NT2/D1 (cell line): ENCODE measurements at places on chromosomes 2 and 18.

- no peak for DNase-seq
Observed at GRCh38 chr2:61853086-61853846, 594 bp downstream of the FAM161A start.

DNA sequence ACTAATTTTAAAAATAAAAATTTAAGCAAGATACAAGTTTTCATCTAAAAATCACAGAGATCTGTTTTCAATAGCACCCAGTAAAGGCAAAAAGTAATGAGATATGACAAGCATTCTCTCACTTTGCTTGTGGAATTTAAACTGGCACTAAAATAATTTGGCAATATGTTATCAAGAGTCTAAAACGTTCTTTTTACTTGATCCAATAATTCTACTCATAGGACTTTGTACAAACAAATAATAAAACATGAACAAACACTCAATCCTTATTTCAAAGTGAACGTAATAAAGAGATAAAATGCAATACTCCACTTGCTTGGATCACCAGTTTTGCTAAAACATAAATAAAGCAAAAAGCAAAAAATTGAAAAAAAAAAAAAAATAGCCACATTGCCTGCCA is 30.4 kb downstream of the PIAS2 start:
- no peak for DNase-seq

GRCh38 chr2:134657650-134658250 is 61.0 kb downstream of the TMEM163 start:
- peak; percentile 15 for DNase-seq

- DNase-seq: no peak
Observed at GRCh38 chr18:64132871-64133270, 16.0 kb downstream of the LINC00305 start.

DNA sequence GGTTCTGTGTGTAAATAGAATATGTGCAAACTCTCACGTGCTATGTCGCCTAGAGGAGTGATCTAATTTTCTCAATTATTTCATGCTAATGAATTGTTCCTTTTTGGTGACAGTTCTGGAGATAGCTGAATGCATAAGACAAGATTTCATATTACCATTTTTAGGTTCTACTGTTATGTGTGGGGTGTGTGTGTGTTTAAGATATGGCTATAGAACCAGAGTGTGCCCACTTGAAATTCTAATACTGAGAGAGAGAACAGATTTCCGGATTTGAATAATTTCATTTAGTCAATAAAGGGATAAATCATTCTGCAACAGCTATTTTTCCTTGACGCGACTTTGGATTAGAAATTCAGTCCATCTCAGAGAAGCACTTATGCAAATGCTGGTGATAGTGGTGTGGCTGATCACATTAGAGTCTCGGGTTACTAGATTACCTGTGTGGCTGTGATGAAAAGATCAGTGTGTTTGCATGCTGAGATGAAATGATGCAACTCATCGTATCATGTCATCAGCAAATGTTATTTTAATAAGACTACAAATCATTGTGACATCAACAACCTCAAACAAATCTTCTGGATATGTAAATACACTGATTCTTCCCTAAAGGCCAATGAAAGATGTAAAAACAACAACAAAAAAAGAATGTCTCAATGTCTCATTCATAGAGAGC is 415.9 kb downstream of the EPHA4 start:
- DNase-seq: no peak

DNA sequence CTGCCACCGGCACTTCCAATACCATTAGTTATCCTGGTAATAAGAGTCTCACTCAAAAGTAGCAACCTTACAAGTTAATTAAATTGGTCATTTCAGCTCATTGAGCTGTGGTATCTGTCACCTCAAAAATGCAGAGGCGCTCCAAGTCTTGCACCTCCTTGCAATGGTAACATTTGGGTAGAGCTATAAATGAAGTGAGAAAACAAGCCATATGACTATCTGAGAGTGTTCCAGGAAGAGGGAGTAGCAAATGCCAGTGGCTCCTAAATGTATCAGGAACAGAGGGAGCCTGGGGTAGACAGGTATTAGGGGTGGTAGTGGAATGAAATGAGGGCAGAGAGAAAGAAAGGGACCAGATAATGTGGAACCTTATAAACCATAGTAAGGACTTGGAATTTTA is 6.0 kb upstream of the ZSCAN30 start:
- no peak for DNase-seq

DNA sequence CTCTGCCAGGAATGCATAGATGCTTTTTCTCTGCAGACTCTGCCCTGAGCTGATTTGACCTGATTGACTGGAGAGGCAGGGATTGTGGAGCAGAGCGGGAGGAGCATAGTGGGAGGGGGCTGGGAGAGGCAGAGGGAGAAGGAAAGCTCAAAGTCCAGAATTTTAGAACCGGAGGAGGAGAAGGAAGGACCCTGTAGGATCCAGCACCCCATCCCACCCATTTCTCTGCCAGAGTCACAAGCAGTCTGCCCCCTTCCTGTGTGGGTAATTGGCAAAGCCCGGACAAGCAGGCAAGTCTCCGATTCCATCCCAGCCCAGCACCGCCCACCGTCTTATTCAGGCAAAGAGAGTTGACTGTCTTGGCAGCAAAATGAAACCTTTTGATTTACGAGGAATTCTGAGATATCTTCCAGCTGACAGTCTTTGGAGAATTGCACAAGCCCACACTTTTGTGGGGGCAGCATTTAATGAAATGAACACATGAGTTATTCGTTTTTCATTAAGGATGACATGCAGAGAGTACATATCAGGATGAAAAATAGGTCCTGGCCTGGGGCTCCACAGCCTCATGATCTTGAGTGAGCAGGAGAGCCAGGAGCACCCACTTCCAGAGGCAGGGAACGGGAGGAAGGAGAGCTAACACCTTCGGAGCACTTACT is 103.1 kb downstream of the MCFD2 start:
- DNase-seq: no peak

- no peak for DNase-seq
Observed at GRCh38 chr2:85823951-85824350, 64.8 kb downstream of the ST3GAL5 start.

- DNase-seq: no peak
Observed at GRCh38 chr2:64401529-64401880, 52.5 kb upstream of the LGALSL start.

DNA sequence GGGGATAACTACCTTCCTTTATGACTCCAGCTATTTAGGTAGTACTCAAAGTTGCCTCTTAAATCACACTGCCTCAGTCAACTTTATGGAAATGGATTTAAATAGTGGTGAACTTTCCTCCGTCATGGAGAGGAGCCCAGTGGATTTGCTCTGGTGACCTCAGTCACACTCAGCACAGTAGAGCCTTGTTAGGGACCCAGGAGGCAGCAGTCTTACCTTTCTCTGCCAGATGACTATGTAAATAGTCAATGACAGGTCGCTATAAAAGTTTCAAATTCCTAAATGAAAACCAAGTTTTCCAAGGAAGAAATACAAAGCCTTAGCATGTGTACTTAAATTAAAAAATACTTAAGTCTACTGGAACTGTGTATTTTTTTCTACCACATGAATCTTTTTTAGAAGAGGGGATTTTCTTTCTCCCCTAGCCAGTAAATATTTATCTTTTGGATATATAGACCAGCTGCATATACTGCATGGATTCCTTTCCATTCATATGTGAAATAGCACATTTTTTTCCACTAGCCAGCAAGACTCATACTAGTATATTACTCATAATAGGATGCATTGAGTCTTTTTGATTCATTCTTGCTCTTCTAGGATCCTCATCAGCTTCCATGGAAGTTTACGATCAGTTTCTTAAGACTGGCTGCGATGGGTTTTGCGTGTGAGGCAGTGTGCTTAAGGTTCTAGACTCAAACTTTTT is 147.1 kb downstream of the FMNL2 start:
- DNase-seq: no peak

DNA sequence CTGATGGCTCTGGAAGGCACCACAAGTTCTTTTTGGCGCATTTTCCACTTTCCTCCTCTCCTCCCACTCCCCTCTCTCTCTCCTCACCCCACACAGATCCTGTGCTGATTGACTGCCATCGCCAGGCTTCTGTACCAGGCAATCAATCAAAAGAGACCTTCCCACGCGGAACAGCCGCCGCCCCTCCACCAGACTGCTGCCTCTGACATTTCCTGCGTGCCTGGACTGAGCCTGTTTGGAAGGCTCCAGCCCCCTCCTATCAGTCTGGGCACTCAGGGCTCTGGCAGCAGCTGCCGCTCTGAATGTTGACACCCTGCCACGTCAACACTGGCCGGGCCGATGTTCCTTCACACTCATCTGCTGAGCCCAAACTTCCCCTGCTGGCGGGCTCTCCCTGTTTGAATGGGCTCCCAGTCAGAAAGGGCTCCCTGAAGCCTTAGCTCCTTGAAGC is 467.7 kb downstream of the EPHA4 start:
- no peak for DNase-seq

DNA sequence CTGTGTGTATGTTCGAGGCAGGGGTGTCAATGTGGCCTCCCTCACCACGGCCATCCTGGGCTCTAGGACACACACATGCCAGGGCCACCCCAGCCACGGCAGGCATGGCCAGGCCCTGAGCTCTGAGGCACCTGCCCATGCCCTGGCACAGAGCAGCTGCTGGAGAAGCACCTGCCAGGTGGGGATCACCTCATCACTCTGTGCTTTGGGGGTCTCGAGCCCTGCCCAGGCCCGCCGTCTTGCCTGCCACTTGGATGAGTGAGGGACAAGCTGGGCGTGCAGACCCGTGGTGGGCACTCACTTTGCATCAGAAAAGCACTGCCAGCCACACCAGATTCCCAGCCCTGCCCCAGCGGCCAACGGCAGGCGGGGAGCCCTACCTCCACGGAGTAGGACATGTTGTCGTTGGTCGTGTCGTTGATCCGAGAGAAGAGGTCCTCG is 33.1 kb downstream of the KIF1A start:
- no peak for DNase-seq

GRCh38 chr18:74652392-74652988 is 54.8 kb downstream of the ZNF407 start:
- no peak for DNase-seq

DNA sequence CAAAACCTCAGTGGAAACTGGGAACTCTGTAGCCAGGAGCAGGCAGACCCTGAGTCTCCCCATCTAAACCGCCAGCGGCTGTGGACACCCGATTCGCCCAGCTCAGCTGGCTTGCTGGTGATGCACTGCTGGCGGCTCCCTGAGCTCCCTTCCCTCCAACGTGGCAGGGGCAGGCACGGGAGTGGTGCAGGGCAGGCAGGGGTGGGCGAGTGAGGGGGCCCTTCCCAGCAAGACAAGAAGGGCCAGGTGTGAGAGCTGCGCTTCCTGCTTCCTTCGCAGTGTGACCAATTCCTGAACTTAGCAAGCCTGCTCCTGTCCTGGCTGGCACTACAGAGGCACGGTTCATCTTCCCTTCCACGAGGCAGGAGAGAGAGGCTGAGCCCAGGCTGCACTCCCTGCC is 12.3 kb upstream of the SEMA4C start:
- DNase-seq: no peak

DNA sequence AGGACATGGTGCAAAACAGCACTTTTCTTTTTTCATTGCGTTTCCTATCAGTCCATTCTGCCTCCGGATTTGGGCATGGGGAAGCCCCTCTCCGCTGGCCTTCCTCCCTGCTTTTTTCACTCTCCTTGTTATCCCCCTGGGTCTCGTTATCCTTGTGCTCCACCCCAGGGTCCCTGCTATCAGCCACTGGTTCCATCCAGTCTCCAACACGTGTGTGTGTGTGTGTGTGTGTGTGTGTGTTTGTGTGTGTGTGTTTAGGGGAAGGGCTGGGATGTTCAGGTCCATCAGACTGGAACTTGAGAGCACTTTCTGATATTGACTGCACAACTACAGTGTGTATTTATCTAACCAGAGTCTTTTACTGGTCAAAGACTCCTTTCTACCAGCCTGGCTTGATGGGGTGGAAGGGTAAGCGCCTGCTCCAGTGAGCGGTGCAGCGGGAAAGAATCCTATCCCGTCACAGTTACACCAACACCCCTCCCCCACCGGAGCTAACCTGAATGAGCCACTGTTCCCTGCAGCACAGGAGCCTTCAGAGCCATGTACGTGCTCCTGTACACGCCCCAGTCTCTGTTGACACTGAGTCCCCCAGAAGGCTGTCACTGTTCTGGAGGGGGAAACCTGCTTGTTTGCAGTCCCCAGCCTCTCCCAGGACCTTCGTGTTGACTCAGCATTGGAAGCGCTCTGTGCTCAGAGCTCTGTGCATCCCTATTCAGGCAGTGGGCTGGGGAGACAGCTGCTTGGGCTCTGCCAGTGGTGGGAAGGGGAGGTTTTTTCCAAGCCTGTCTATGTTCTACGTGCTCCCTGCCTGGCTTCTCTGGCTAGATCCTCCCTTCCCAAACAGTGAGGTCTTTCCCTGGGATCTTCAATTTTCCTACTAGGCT is 4.6 kb downstream of the INHA start:
- no peak for DNase-seq

GRCh38 chr2:230161184-230161583 is 58.6 kb downstream of the SP110 start:
- no peak for DNase-seq

GRCh38 chr2:212607080-212607479 is 68.5 kb upstream of the ERBB4 start:
- no peak for DNase-seq
